ENCODE measurements at places on chromosomes 11 and 22. TPM values are rescaled to one million over a fixed set of nuclear protein-coding genes. Genes with fewer than 3 reads are reported as not detected.

DNA sequence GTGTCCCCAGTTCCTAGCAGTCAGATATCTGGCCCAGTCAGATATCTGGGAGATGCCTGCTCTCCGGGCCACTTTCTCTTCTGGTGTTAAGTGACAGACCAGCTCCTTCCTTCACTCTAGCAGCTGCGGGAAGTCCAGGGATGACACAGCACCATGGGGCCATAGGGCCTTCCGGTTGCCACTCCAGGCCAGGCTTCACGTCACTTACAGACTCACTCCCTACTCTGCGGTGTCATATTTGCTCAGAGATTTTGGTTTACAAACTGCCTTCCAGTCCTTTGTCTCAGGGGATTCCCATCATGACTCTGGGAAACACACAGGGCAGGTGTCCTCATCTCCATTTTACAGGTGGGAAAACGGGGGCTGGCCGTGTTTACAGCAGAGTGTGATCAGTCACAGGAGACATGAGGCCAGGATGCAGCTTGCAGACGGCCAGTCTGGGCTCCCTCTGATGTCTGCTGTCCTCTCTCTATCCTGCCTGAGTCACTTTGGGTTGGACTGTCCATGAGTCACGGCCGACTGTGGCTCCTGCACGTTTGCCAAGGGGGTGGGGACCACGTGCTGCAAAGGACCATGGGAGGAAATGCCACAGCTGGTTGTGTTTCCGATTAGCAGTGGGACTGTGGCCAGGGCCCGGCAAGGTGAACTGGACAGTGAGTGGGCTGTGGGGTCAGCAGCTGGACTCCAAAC, 8.2 kb upstream of the TBC1D22A start:
- peak overlapping the region; percentile 19 for H3K4me3 ChIP-seq
- H3K4me1 ChIP-seq: peaks cover 38% of the 10 kb centered on the region
- peak; percentile 94 for DNase-seq
- no peaks in the 10 kb centered on the region for H3K27me3 ChIP-seq
- no peaks in the 10 kb centered on the region for H3K36me3 ChIP-seq

GRCh38 chr11:35089666-35090065, 49.3 kb upstream of the CD44 start:
- no peak overlapping the region for H3K4me3 ChIP-seq
- no peaks in the 10 kb centered on the region for H3K27me3 ChIP-seq
- peak overlapping the region; percentile 44 for H3K27ac ChIP-seq
- DNase-seq: no peak

GRCh38 chr11:114617157-114618124, 21.9 kb upstream of the NXPE4 start:
- no peaks in the 10 kb centered on the region for H3K36me3 ChIP-seq
- no peak overlapping the region for H3K4me3 ChIP-seq
- no peak overlapping the region for H3K27ac ChIP-seq
- H3K4me1 ChIP-seq: no peaks in the 10 kb centered on the region

- H3K4me3 ChIP-seq: no peak overlapping the region
- peak overlapping the region; percentile 54 for H3K27ac ChIP-seq
- no peak for DNase-seq
- H3K4me1 ChIP-seq: peaks cover 16% of the 10 kb centered on the region
- peaks cover under 1% of the 10 kb centered on the region for H3K27me3 ChIP-seq
Observed at GRCh38 chr11:119615003-119615881, 113.8 kb downstream of the NECTIN1 start.

GRCh38 chr11:34168642-34169420, 63.4 kb downstream of the NAT10 start:
- H3K4me3 ChIP-seq: no peak overlapping the region
- no peaks in the 10 kb centered on the region for H3K36me3 ChIP-seq
- H3K27me3 ChIP-seq: peaks cover 6% of the 10 kb centered on the region

DNA sequence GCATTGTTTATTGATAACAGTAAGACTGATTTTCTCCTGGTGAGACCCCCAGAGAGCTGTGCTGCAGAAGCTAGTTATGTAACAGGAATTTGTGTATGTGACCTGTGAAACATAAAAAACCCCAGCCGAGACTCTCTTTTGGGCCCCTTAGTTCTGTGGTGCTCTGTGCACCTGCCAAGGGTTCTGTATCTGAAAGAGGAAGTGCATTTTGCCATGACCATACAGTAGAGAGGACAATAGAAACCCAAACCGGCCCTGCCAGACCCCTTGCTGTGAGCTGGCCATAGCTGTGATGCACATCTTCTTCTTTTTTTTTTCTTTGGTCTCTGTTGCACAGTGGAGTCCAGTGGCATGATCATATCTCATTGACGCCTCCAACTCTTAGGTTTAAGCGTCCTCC, 31.4 kb upstream of the APOL5 start:
- peak; percentile 38 for DNase-seq
- no peaks in the 10 kb centered on the region for H3K36me3 ChIP-seq
- no peak overlapping the region for H3K4me3 ChIP-seq
- H3K27me3 ChIP-seq: peaks cover 7% of the 10 kb centered on the region

DNA sequence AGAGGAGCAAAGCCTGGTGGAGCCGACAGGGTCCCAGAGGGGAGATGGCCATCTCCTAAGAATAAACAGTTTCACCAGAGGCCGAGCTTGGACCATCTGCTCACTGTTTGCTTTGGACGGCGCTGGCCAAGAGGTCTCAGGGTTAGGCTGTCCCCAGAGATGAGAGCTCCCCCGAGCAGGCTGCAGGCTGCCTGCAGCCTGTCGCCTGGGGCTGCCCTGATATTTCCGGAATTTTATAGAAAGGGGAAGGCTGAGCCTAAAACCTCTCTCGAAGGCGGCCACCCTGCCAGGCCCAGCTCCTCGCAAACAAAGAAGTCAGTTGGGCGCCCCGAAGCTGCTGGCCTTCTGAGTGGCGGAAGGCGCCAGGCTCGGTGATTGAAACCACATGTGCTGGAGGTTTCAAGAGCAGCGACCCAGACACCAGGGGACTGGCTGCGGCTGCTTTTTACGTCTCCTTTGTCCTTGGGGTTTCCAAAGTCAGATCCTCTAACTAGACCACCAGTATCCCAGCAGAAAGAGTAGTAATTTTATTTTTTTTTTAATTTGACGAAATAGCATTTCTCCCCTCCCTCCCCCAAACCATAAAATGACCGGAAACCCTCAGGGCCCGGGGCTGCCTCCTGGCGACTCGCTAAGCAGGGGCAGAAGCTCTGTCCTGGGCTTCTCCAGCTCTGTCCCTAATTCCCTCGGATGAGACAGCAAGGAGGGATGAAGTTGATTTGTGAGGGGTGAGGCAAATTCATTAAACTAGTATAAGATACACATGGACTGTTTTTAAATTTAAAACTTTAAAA, 57.4 kb downstream of the CLMP start:
- H3K27ac ChIP-seq: peak overlapping the region; percentile 96
- H3K27me3 ChIP-seq: no peaks in the 10 kb centered on the region
- H3K36me3 ChIP-seq: no peaks in the 10 kb centered on the region
- peaks cover 39% of the 10 kb centered on the region for H3K4me1 ChIP-seq
- peak; percentile 94 for DNase-seq
- H3K4me3 ChIP-seq: peak overlapping the region; percentile 63

DNA sequence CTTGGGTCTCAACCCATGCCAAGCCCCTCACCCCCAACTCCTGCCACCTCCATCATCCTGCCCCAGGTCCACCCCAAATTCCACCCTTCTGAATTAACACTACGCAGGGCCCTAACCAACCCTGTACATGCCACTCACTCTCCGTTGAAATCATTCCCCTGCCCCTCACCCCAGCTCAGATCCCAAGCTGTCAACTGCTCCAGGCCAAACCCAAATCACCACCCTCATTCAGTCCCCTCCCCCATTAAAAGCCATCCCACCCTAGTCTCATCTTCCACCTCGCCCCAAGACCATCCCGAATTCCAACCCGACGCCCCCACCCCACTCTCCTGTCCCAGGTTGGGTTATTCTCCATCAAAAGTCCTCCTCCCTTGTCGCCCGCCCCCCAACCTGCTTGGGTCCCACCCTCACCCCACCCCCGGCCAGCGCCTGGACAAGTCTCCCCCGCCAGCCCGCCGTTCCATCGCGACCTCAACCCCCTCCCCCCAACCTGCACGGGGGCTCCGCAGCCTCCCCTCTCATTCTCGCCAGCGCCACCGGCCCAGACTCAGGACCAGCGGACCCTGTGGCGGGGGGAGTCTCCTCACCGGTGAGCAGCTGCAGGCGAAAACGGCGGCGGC, 466 bp downstream of the FAM168A start:
- no peaks in the 10 kb centered on the region for H3K36me3 ChIP-seq
- no peak for DNase-seq
- H3K4me3 ChIP-seq: peak overlapping the region; percentile 90
- no peaks in the 10 kb centered on the region for H3K27me3 ChIP-seq

- H3K36me3 ChIP-seq: no peaks in the 10 kb centered on the region
- DNase-seq: peak; percentile 90
- peak overlapping the region; percentile 49 for H3K4me3 ChIP-seq
- no peaks in the 10 kb centered on the region for H3K27me3 ChIP-seq
- no peak overlapping the region for H3K27ac ChIP-seq
Observed at GRCh38 chr11:65491614-65492386, 7.0 kb upstream of the MALAT1 start.

DNA sequence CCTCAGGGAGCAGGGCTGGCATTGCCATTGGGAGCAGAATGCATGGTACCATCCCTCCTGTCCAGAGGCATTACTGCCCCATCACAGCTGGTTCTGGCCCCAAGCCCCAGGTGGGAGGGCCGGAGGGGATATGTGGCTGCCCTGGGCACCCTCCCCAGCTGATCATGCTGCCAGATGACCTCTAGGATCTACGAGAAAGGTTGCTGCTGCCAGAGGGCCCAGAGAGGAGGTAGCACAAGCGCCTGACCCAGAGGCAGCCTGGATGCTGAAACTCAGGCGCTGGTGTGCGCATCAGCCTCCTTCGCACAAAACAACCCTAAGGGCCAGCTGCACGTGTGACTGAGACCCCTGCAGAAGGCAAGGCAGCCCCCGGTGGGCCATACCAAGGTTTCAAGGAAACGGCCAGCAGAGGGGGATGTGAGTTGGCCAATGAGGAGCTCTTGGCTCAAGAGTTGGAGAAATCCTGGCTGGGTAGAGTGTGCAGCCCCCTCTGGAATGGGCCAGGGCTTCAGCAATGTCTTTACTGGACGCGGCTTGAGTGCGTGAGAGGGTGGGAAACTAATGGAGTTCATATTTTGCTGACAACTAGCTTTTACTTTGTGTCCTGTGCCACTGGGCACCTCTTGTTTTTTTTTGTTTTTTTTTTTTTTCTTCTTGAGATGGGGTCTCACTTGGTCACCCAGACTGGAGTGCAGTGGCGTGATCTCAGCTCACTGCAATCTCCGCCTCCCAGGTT, 88.3 kb upstream of the PARVA start:
- DNase-seq: no peak
- H3K4me3 ChIP-seq: no peak overlapping the region
- no peaks in the 10 kb centered on the region for H3K36me3 ChIP-seq
- no peaks in the 10 kb centered on the region for H3K27me3 ChIP-seq
- H3K27ac ChIP-seq: peak overlapping the region; percentile 97

DNA sequence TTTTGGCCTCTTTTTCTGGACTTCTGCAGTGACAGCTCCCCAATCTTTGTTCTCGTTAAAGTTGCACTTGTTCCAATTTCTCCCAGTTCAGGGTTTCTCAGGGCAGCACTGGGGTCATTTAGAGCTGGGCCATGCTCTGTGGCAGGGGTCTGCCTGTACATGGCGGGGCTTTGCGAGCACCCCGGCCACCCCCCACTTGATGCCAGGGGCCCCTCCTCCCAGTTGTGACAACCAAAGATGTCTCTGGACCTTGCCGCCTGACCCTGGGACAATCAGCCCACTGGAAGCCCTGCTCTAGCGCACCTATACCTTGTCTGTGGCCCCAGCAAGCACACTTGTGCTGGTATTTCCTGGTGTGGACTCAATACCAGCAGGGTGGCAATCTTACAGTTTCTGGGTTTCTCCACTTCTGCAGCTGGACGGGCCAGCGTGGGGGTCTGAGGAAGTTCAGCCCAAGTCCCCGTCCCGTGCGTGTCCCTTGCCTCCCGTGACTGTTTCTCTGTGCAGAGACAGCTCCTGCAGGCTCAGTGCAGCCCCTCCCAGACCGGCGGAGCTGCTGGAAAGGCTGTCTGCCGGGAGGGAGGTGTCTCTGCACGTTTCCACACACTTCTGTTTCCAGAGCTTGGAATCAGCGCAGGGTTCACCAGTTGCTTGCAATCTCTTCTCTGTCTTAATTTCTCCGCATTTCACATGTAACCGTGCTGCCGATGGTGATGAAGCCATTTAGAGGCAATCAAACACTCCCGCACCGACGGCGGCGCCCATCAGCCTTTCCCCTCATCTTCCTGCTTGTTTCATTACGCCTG, 1328.9 kb downstream of the BRD1 start:
- H3K27ac ChIP-seq: no peak overlapping the region
- no peaks in the 10 kb centered on the region for H3K36me3 ChIP-seq
- no peaks in the 10 kb centered on the region for H3K27me3 ChIP-seq
- peaks cover 31% of the 10 kb centered on the region for H3K4me1 ChIP-seq
- no peak overlapping the region for H3K4me3 ChIP-seq

- no peak for DNase-seq
- peaks cover 19% of the 10 kb centered on the region for H3K4me1 ChIP-seq
- no peak overlapping the region for H3K27ac ChIP-seq
- H3K4me3 ChIP-seq: no peak overlapping the region
Observed at GRCh38 chr22:24353121-24353520, 74.3 kb upstream of the ADORA2A start.

- DNase-seq: no peak
- no peaks in the 10 kb centered on the region for H3K27me3 ChIP-seq
- no peak overlapping the region for H3K4me3 ChIP-seq
- peaks cover 43% of the 10 kb centered on the region for H3K4me1 ChIP-seq
- H3K27ac ChIP-seq: peak overlapping the region; percentile 87
Observed at GRCh38 chr11:96075532-96075959, 151.6 kb upstream of the MTMR2 start.

DNA sequence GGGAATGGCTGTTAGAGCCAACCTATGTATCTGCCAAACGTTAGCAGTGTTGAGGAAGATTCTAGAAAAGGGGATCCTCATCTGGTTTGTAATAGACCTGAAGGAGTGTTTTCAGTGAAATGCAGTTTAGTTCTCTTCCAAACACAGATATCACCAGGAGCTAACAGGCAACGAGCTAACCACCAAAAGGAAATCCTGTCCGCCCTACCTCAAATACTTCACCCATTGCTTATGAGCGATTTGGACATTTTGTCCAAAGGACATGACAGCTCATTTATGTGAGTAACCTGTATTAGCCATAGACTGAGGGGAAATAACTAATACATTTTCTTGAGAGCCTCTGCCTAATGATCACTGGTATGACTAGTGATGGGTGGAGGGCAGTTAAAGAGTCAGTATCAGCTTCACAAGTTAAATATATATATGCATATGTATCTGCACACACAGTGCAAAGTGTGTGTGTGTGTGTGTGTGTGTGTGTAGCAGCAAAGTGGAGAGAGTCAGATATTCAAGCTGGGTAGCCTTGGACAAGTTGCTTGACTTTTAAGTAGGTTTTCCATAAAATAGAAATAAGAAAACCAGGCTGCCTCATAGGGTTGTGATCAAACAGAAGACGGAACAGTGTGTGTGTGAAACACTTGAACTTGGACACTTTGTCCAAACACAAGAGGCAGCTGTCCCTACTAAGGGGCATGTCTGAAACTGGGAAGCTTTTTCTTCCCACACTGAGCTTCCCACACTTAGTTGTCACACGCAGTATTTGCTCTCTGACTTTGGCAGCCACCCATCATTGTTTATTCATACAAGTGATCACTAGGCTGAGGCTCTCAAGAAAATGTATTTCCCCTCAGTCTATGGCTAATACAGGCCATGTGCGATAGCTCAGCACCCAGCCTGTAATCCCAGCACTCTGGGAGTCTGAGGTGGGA, 940 bp upstream of the C11orf91 start:
- no peaks in the 10 kb centered on the region for H3K27me3 ChIP-seq
- no peak for DNase-seq
- H3K4me1 ChIP-seq: peaks cover 62% of the 10 kb centered on the region
- H3K36me3 ChIP-seq: peaks cover 7% of the 10 kb centered on the region
- peak overlapping the region; percentile 97 for H3K27ac ChIP-seq

Gene SCO2
- total RNA-seq: not detected

Gene MUS81
- 63.7 TPM for total RNA-seq

Gene SLC36A4
- 25.3 TPM for total RNA-seq

Gene PARVB
- 5.4 TPM for total RNA-seq

Gene MSANTD2
- 15.2 TPM for total RNA-seq

Measured in osteocyte (in vitro differentiated cells).